ENCODE measurements at places on chromosomes 5 and 9. TPM values are rescaled to one million over a fixed set of nuclear protein-coding genes. Genes with fewer than 3 reads are reported as not detected.

- H3K4me3 ChIP-seq, result peak overlapping the region; percentile 55
- DNase-seq, result peak; percentile 89
- peak overlapping the region; percentile 6 for H3K27ac ChIP-seq
- no peaks in the 10 kb centered on the region for H3K27me3 ChIP-seq
- H3K4me1 ChIP-seq, result no peaks in the 10 kb centered on the region
Observed at GRCh38 chr9:127698985-127699670, 7.7 kb upstream of the CFAP157 start.

DNA sequence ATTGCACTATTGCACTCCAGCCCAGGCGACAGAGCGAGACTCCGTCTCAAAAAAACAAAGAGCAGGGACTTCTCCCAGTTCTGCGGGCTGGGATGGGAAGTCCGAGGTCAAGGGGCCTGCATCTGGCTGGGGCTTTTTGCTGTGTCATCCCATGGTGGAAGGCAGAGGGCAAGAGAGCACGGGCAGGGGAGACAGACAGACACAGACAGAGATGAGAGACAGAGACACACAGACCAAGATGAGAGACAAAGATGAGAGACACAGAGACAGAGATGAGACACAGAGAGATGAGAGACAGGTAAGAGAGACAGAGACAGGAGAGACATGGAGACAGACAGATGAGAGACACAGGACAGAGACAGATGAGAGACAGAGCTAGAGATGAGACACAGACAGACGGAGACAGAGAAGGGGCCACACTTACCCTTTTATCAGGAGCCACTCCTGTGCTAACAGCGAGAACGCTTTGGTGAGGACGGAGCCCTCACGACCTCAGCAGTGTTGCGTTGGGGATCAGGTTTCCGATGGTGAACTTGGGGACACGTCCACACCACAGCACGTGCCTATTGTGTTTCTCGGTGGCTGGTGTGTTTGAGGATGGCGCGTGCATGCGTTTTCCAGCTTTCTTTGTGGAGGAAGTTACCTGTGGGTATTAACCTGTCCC, 8.9 kb upstream of the TOR4A start:
- H3K27me3 ChIP-seq, result peaks cover 15% of the 10 kb centered on the region
- no peak for DNase-seq
- H3K36me3 ChIP-seq, result peaks cover 79% of the 10 kb centered on the region

DNA sequence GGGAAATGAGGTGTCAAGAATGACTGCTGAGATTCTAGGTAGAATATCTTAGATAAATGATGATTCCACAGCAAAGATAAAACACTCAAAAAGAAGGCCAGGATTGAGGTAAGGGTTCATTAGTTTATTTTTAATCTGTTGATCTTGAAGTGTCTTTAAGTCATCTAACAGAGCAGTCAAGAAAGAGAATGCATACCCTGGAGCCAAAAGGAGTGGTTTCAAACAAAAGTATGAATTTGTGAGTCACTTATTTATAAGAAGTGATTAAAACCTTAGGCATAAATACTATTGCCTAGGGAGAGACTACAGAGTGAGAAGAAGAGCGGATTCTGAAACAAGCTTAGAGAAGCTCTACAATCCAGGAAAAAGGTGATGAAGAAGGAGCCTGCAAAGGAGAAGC, 541.0 kb downstream of the DTWD2 start:
- H3K4me3 ChIP-seq, result no peak overlapping the region
- no peaks in the 10 kb centered on the region for H3K27me3 ChIP-seq
- H3K27ac ChIP-seq, result no peak overlapping the region
- no peaks in the 10 kb centered on the region for H3K4me1 ChIP-seq
- H3K36me3 ChIP-seq, result no peaks in the 10 kb centered on the region

FAM221B gene
- total RNA-seq, result under 0.01 TPM

IL33 gene
- total RNA-seq, result 9.3 TPM

GRCh38 chr9:99142275-99142674, 37.4 kb downstream of the TGFBR1 start:
- no peak for DNase-seq
- no peak overlapping the region for H3K27ac ChIP-seq
- no peaks in the 10 kb centered on the region for H3K27me3 ChIP-seq
- H3K4me3 ChIP-seq, result no peak overlapping the region
